CD4-positive, alpha-beta T cell treated with Interleukin-12 subunit alpha and Interleukin-12 subunit beta, for 1 hour (primary cell): ENCODE measurements at places on chromosomes 2 and 18.

DNA sequence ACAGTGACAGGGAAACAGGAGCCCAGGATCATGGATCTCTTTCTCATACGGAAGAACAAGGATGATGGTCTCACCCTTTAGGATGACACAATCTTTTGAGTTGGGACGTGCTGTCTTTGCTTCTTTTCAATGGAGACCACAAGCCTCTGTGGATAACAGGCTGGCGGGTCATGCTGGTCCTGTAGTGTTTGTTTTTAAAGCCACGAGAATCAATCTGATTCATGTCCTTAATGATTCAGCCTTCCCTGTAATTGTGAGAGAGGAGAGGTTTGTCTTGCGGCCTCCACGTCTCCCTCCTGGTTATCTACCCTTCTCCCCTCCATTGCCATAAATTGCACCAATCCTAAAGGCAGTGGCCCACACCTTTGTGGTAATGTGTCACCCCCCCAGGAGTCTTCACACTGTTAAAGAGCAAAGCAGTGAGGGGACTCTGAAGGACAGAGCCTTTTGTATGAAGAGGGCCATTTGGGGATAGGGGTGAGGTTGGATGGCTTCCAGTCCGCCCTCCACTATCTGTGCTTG lies 87.7 kb upstream of the TGFA start:
- no peak for DNase-seq

DNA sequence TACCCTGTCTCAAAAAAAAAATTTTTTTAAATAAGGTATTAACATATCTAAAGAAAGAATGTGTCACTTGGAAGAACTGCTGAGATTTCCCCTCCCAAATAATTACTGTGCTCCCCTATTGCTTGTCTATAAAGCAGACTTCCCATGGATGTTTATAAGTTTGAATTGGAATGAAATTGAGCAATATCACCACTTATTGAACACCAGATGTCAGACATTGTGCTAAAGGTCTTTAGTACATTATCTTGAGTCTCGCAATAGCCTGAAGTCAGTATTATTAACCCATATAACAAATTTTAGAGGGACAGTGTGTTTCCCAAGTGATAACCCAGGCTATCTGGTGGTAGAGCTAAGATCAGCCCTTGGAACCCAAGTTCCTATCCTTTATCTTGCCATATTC lies 102.9 kb upstream of the MSH2 start:
- no peak for DNase-seq

- no peak for DNase-seq
Measured at GRCh38 chr2:69581774-69582581, 61.6 kb downstream of the AAK1 start.

- DNase-seq, result no peak
Measured at GRCh38 chr2:12543978-12544558, 172.7 kb upstream of the TRIB2 start.

DNA sequence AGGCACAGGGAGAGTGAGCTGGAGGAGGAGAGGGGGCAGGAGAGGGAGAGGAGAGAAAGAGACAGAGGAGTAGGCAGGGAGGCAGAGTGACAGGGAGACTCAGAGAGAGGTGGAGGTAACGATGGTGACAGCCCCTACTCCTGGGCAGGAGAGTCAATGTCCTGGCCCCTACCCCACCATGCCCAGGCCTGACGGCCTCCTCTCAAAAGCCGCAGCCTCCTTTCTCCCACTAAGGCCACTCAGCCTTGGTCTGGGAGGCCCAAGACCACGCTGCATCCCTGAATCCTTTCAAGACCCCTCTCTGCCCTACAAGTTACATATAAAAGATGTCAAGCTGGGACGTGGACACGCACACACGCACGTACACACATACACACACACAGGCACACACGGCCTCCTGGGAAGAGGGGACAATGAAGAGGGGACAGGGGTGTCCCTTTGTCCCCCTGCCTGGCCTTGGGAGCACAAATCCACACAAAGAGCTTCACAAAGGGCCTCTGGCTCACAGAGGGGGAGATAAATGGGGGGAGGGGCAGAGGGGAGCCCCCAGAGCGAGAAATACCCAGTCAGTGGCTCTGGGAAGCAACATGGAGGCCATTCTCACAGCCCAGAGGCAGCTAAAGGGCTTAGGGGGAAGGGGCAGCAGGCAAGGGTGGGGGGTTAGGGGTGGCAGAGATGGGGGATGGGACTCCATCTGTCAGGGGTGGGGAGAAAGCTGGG lies 19.5 kb upstream of the TNS1 start:
- DNase-seq, result no peak
